Fibroblast of pulmonary artery (primary cell): ENCODE measurements at places on chromosomes 13 and 19.
A peak's percentile ranks its signal among the peaks of the same experiment; 100 is the strongest.

GRCh38 chr13:113649212-113649611 lies 8.8 kb downstream of the ATP4B start:
- no peak for DNase-seq

DNA sequence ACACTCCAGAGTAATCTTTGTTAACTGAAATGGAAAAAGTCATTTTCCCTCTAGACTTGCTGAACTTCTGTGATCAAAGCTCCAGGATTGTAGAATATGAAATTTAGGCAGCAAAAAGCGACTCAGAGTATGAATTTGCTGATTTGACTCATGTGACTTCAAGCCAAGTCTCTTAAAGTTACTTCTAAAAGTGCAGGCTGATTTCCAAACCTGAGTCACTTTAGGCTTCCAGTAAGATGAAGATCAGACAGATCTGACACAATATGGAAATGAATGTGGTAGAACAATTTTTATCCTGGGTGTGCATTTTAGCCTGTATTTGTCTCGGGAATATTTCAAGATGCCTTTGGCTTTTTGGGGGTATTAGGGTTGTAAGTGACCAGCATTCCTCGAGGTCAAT lies 151.0 kb upstream of the TMTC4 start:
- DNase-seq = peak; percentile 14

DNA sequence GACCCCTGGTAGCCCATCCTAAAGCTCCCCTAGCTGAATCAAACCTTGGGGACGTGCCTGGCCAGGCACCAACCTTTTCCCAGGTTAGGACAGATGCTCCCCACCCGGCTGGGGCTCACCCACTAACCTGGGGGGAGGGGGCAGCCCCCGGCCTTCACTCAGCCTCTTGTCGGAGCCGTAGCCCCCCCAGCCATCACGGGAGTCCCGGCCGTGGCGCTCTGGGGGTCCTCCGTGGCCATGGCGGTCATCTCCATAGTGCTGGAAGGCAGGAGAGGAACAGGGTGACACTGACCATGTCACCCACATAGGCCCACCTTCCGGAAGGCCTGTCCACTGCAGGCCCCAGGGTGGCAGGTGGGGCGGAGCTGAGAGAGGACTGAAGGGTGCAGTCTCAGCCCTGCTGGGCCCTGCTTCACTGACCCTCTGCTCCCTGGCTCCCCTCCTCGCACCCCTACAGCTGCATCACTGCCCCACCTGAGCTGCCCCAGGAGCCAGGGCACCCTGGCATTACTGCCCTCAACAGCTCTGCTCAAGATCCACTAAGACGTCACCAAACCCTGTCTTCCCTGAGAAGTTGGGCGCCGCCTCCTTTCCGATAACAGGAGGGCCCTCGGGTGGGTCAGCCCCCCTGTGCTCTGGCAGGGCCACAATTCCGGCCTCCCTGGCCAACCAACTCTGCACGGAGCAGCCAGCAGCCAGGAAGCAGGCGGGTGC lies 22.6 kb upstream of the TINCR start:
- no peak for DNase-seq

GRCh38 chr19:48720251-48720612 lies 707 bp upstream of the MAMSTR start:
- no peak for DNase-seq

DNA sequence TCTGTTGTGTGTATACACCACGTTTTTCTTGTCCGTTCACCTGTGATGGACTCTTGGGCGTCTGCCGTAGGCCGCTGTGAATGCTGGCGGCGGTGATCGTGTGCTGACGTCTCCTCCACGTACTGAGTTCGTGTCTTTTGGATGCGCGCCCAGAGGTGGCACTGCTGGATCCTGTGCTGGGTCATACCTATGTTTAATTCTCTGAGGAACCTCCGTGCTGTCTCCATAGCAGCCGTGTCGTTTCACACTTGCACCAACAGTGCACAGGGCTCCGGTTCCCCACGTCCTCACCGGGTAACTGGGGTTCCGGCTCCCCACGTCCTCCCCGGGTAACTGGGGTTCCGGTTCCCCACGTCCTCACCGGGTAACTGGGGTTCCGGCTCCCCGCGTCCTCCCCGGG lies 56.2 kb downstream of the ATP11A start:
- DNase-seq = no peak

GRCh38 chr19:52673014-52673413 lies 34.9 kb upstream of the ZNF83 start:
- peak; percentile 18 for DNase-seq

DNA sequence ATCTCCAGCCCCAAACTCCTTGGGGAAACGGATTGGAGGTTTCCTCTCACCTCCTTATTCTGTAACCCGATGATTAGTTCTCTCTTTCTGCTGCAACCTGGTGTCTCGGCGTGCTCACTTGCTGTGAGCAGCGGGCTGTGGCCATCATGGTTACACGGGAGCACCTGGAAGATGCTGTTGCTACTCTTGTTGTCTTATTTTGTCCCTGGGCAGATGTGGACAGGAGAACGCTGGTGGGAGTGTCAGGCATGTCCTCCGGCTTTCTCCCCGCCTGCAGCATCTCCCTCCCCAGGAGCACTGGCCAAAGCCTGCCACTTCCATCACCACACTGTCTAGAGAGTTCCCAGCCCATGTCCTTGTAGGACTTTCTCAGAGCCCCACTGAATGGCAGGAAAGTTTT lies 211.8 kb upstream of the ZNF536 start:
- no peak for DNase-seq

DNA sequence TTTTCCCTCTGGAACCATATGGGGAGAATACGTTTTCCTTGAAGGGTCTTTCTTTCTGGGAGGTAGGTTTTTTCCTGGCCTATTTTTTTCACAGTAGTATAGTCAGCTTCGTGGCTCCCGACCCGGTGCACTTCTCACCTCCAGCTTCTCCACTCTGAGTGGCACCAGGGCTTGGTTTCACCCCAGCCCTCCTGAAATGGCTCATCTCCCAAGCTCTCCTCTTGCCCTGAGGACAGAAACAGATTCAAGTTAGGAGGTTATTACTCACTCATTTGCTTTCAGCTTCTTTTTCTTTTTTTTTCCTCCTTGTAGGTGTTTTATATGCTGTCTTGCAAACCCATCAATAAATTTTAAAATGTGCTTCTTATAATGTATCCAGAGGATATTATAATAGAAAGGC lies 199.3 kb downstream of the RFC3 start:
- DNase-seq = no peak
